Uterus (tissue), 4 donors: ENCODE measurements at places on chromosomes 16 and 17. TPM values are rescaled to one million over a fixed set of nuclear protein-coding genes. Genes with fewer than 3 reads are reported as not detected.
A peak's percentile ranks its signal among the peaks of the same experiment; 100 is the strongest.

DNA sequence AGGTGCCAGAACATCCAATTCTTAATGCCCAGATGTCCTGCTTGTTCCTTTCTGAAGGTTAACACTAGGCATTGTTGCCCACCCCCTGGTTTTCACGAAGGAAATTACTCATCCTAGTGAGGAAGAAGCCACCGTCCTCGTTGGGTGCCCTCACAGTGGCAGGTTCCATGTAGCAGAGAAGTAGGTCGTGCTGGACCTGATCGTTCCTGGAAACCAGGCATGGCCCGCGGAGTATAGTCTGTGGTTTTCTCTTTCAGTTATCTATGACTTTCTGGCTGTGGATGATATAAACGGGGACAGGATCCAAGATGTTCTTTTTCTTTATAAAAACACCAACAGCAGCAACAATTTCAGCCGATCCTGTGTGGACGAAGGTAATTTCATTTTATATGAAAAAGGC, 16.5 kb downstream of the RGS11 start:
- H3K4me1 ChIP-seq: no peaks in the 10 kb centered on the region
- no peak for DNase-seq
- H3K27me3 ChIP-seq: no peaks in the 10 kb centered on the region
- H3K27ac ChIP-seq: no peak overlapping the region

- peaks cover 30% of the 10 kb centered on the region for H3K4me1 ChIP-seq
- no peaks in the 10 kb centered on the region for H3K27me3 ChIP-seq
- no peak overlapping the region for H3K4me3 ChIP-seq
- peak; percentile 86 for DNase-seq
- H3K36me3 ChIP-seq: no peaks in the 10 kb centered on the region
Observed at GRCh38 chr17:57875290-57876022, 25.6 kb upstream of the MRPS23 start.

DNA sequence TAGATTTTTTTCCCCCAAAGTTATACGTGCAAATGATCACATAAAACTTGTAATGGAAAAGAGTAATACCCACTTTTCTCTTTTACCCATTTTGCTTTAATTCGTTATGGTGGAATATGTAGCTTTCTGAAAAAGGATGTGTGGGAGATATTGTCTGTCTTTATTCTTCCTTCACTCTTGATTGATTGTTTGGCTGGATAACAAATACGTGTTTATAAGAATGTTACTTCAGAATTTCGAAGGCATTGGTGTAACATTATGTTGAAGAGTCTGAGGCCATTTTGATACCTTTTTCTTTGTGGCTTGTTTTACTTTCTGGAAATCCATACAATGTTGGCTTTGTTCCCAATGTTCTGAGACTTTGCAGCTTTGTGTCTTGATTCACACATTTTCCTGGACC, 71.4 kb downstream of the BCAS3 start:
- H3K27me3 ChIP-seq: no peaks in the 10 kb centered on the region
- no peaks in the 10 kb centered on the region for H3K36me3 ChIP-seq
- H3K4me3 ChIP-seq: no peak overlapping the region
- no peak for DNase-seq
- H3K27ac ChIP-seq: no peak overlapping the region

- H3K27me3 ChIP-seq: no peaks in the 10 kb centered on the region
- no peaks in the 10 kb centered on the region for H3K36me3 ChIP-seq
- no peak overlapping the region for H3K4me3 ChIP-seq
- no peak for DNase-seq
- H3K4me1 ChIP-seq: no peaks in the 10 kb centered on the region
Observed at GRCh38 chr17:58661499-58661898, 30.3 kb downstream of the TEX14 start.

- H3K27me3 ChIP-seq: no peaks in the 10 kb centered on the region
- DNase-seq: no peak
- peaks cover 16% of the 10 kb centered on the region for H3K4me1 ChIP-seq
- no peak overlapping the region for H3K4me3 ChIP-seq
- no peaks in the 10 kb centered on the region for H3K36me3 ChIP-seq
Observed at GRCh38 chr16:25258861-25259179, 1.2 kb upstream of the ZKSCAN2 start.

- no peak overlapping the region for H3K4me3 ChIP-seq
- H3K4me1 ChIP-seq: no peaks in the 10 kb centered on the region
- DNase-seq: no peak
- no peaks in the 10 kb centered on the region for H3K36me3 ChIP-seq
Observed at GRCh38 chr17:1186214-1186820, 6.5 kb upstream of the ABR start.

DNA sequence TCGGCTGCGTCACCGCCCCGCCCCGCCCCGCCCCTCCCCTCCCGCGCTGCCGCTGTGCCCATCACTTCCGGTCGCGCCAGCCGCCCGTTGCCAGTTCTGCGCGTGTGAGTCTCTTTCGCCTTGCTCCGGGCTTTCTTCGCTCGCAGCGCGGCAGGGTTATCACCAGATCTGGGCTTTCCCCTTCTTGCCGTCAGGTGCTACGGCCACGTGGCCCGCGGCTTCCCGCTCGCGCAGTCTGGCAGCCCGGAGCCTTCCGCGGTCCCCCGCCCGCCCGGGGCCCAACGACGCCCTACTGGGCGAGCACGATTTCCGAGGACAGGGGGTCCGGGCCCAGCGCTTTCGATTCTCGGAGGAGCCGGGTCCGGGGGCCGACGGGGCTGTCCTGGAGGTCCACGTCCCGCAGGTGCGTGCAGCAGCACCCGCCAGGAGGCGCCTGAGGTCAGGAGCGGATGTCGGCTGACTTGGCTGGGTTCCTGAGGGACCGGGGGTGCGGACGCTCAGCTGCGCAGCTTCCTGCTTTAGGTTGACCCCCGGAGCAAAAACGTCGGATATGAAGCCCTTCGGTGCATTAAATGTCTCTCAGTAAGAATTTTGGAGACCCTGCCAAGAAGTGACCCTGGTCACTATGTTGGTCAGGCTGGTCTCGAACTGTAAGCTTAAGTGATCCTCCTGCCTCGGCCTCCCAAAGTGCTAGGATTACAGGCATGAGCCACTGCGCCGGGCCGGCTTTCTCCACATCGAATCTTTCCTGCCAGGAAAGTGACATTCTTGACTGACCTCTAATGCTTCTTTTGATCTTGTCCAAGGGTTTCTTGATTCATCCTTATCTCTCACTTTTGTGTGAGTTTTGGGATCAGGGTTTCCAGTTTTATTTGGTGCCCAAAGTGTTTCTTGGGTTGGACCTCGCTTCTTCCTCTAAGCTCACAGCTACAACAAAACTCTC, at the start of gene METTL23:
Gene METTL23 (plus strand): TSS at position 64 of the 943 bp plus-strand sequence. CDS start 2,872 bp downstream, outside the sequence.
- no peaks in the 10 kb centered on the region for H3K36me3 ChIP-seq
- DNase-seq: peak; percentile 86
- peak within 1 kb of the TSS; percentile 91 for H3K4me3 ChIP-seq
- H3K27ac ChIP-seq: peak within 1 kb of the TSS; percentile 99
- H3K27me3 ChIP-seq: no peaks in the 10 kb centered on the region

DNA sequence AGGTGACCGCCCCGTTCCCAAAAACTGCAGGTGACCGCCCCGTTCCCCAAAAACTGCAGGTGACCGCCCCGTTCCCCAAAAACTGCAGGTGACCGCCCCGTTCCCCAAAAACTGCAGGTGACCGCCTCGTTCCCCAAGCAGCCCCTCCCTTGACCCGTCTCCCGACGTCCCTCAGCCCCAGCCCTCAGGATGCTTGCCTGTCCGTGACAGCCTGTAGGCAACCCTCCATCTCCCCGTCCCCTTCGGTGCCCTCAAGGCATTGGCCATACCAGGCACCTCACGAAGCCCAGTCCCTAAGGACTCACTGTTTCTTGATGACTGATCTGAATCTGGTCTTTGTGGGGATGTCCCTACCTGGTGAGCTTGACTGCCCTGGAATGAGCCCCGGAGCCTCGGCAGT, 25.1 kb downstream of the SGSM2 start:
- DNase-seq: no peak
- no peaks in the 10 kb centered on the region for H3K4me1 ChIP-seq
- H3K4me3 ChIP-seq: no peak overlapping the region
- no peaks in the 10 kb centered on the region for H3K27me3 ChIP-seq
- no peak overlapping the region for H3K27ac ChIP-seq

GRCh38 chr17:60678118-60678444, 430 bp downstream of the BCAS3 start:
- peak overlapping the region; percentile 65 for H3K4me3 ChIP-seq
- H3K27me3 ChIP-seq: no peaks in the 10 kb centered on the region
- DNase-seq: no peak
- no peaks in the 10 kb centered on the region for H3K36me3 ChIP-seq
- H3K4me1 ChIP-seq: no peaks in the 10 kb centered on the region
- H3K27ac ChIP-seq: peak overlapping the region; percentile 80

- no peaks in the 10 kb centered on the region for H3K27me3 ChIP-seq
- no peaks in the 10 kb centered on the region for H3K4me1 ChIP-seq
- no peak overlapping the region for H3K4me3 ChIP-seq
- no peaks in the 10 kb centered on the region for H3K36me3 ChIP-seq
Observed at GRCh38 chr17:39736319-39737165, 1.2 kb upstream of the GRB7 start.

- no peaks in the 10 kb centered on the region for H3K4me1 ChIP-seq
- H3K36me3 ChIP-seq: no peaks in the 10 kb centered on the region
- no peak overlapping the region for H3K27ac ChIP-seq
- H3K4me3 ChIP-seq: no peak overlapping the region
Observed at GRCh38 chr17:15238676-15239422, 26.3 kb downstream of the PMP22 start.

LRRC37A3 gene
- total RNA-seq: 2.1 TPM

YBX2 gene
- total RNA-seq: 2.4 TPM

KRTAP9-2 gene
- not detected for total RNA-seq

FADS6 gene
- total RNA-seq: not detected

CD300A gene
- total RNA-seq: 3.2 TPM

SLC47A1 gene
- total RNA-seq: 17.4 TPM

DDX5 gene
- total RNA-seq: 576 TPM

SREBF1 gene
- 30.9 TPM for total RNA-seq

NUDT7 gene
- total RNA-seq: 3.7 TPM

ASB16 gene
- 2.3 TPM for total RNA-seq

MPHOSPH6 gene
- 18.4 TPM for total RNA-seq

TVP23A gene
- total RNA-seq: not detected

ABCA8 gene
- 68.5 TPM for total RNA-seq

CNP gene
- 74.7 TPM for total RNA-seq

SLC47A2 gene
- total RNA-seq: not detected
